AG04450 (cell line): ENCODE measurements at places on chromosomes 1 and 21.

- no peak for DNase-seq
Observed at GRCh38 chr1:26953374-26953773, 6.9 kb downstream of the KDF1 start.

- DNase-seq, result no peak
Observed at GRCh38 chr1:177585302-177586220, 384.3 kb downstream of the SEC16B start.

DNA sequence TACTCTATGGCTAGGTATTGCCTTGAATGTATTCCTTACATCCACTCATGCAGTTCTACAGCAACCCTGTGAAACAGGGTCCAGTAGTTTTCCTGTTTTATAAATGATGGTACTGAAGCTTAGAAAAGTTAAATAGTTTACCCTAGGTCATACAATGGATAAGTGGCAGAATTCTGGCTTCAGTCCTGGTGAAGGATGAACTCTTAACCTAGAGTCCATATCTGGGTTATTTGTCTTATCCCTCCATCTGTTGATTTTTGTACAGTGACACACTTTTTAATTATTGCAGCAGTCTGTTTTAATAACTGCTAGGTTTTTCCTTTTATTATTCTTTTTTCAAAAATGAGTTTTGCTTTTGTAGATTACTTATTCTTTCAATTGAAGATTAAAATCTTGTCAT is 263.9 kb downstream of the DNM3 start:
- no peak for DNase-seq

DNA sequence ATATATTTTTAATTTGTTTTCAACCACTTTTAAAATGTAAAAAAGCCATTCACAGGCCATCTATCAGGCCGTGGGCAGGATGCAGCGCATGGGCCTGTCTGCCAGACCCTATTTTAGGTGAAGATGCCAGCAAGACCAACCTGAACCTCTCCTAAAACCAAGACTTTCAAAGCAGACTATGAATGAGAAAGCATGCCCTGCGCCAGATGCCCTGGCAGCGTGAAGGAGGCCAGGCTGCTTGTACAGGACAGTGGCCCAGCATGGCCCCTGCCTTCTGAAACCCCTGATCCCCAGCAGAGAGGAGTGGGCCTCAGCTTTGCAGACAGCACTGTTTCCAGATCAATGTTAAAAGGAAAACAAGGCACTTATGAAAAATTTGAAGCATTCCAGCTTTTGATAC is 31.6 kb downstream of the WDR4 start:
- DNase-seq, result no peak

DNA sequence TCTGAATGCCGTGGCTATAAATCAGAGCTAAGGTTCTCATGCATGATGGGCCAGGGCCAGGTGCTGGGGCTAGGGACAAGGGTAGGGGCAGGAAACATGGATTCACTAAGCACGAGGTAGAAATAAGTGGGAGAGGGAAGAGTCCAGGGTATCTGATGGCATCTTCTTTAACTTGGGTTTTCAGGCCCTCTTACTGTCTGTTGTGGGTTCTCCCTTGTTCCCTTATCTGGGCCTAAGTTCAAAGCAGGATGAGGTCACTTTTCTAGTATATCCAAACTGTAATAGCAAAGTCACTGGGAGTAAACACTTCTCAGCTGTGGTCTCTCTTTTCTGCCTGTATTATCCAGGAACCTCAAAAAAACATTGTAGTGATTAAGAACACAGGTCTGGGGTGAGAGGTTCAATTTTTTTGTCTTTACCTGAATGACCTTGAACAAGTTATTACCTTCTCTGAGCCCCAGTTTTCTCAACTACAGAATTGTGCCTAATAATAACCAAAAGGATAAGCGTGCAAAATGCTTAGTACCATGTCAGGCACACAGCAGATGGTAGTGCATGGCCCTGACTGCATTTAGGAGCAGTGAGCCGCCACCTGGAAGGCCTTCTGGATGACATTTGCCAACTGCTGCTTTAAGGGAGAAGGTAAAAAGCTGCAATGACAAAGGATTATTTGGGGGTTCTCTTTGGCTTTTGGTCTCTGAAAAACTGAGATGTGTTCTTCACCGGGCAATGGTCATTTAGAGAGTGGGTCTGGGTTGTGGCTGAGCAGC is 53.6 kb upstream of the A3GALT2 start:
- DNase-seq, result no peak

DNA sequence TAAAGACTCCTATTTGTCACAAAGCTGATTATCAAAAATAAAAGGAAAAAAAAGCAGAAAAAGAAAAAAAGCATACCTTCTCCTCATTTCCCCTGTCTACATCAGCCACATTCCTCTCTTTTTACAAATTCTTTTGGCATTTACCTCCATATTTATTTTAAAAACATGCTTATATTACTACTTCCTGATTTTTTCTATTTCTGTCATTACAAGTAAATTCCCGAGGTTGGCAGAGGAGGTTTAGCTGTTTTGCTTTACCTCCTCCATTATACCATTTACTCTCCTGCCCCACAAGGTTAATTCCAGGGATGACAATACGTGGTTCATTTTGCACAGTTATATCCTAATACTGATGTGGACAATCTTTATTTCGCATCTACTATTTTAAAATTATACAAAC is 26.3 kb upstream of the CD34 start:
- no peak for DNase-seq

- no peak for DNase-seq
Observed at GRCh38 chr21:33865996-33866575, 49.5 kb downstream of the ATP5PO start.

- DNase-seq, result no peak
Observed at GRCh38 chr1:76543495-76543894, 323.8 kb upstream of the ST6GALNAC5 start.

GRCh38 chr1:75672528-75673393 is 51.7 kb upstream of the ACADM start:
- peak; percentile 18 for DNase-seq

- no peak for DNase-seq
Observed at GRCh38 chr1:11615090-11615489, 39.1 kb downstream of the FBXO2 start.
